ENCODE measurements at places on chromosomes 3 and 15.

- DNase-seq, result no peak
These were observed 10.0 kb upstream of the PTPN9 start for GRCh38 chr15:75589071-75589470.

- DNase-seq, result no peak
These were observed 86.6 kb downstream of the FMN1 start for GRCh38 chr15:33107950-33108349.

DNA sequence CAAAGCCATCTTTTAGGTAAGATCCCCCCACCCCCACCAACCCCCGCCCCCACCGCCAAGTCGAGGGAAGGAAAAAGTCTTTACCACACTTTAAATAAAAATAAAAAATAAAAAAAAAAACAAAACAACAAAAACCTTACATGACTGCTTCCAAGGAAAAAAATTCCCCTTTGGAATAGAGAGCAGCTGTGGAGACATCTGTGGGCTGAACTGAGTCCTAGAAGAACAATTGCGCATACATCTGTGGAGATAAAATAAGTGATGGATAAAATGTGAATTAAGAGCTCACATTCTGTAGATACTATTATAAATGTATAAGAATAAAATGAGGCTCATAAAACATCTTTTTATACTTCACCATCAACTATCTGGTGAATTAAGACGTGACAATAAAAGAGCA lies 601.7 kb upstream of the AGTR1 start:
- no peak for DNase-seq

DNA sequence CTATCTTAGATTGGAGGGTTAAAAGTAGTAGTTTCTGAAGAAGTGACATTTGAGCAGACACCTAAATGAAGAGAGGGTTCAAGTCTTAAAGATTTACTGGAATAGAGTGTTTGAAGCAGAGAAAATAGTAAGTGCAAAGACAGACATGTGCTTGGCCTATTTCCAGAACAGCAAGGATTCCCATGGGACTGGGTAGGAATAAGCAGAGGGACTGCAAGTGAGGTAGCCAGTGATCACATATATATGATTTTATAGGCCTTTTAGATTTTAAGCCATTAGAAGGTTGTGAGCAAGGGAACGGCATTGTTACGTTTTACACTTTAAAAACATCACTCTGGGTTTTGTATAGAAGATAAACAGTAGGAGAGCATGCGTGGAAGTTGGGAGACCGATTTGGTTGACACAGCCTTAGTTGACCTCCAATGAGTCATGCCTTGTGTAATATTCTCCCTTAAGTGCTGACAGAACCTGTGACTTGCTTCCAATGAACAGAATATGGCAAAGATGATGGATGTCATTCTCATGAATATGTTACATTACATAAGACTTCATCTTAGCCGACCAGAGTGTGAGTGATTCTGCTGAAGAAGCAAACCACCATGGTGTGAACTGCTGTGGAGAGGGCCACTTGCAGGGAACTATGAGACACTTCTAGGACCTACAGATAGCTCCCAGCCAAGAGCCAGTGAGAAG lies 37.1 kb upstream of the SLC4A7 start:
- no peak for DNase-seq

DNA sequence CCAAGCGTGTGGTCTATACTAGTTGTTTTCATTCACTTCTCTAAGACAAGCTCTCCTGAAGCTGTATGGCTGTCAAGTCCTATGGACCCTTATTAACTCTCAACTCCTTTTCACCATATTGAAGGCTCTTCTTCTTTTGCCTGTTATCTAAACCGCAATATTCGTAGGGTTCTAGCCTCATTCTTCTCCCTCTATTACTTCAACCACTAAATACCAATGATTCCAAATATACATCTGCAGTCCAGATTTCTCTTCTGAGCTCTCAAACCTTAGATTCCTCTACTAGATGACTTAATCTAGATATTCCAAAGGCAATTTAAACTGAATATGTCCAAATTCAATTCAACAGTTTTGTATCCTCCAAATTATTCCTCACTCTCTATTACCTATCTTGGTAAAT lies 24.6 kb downstream of the AQR start:
- DNase-seq, result no peak

GRCh38 chr3:13608969-13609725 lies 60.2 kb downstream of the FBLN2 start:
- DNase-seq, result no peak

GRCh38 chr15:44485880-44486279 lies 51.1 kb upstream of the EIF3J start:
- no peak for DNase-seq

- DNase-seq, result no peak
These were observed 299.8 kb upstream of the GOLIM4 start for GRCh38 chr3:168395551-168395950.

Measured in CD4-positive, alpha-beta T cell treated with Interleukin-17A for 4 hours (primary cell).